Activated B cell treated with CpG ODN at 0.5 μM for 24 hours (primary cell): ENCODE measurements at places on chromosomes 4 and X. TPM values are rescaled to one million over a fixed set of nuclear protein-coding genes. Genes with fewer than 3 reads are reported as not detected.

- no peak for DNase-seq
Observed at GRCh38 chr4:40199999-40200874, 3.4 kb downstream of the RHOH start.

DNA sequence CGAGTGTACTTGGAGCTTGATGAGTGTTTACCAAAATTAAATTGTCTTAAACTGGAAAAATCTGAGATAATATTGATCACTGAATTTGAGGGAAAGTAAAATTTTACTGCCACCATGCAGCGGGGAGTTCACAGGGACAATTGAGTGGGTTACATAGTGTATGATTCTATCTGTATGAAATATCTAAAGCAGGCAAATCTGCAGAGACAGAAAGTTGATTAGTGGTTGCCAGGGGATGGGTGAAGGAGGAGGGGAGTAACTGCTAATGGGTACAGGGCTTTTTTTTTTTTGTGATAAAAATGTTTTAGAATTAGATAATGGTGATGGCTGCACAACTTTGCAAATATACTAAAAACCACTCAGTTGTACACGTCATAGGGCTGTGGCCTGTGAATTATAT lies 35.4 kb upstream of the PDLIM3 start:
- DNase-seq = no peak

GRCh38 chr4:3160438-3160837 lies 86.0 kb downstream of the HTT start:
- DNase-seq = no peak

GRCh38 chrX:30570505-30570904 lies 7.1 kb downstream of the TASL start:
- no peak for DNase-seq

DNA sequence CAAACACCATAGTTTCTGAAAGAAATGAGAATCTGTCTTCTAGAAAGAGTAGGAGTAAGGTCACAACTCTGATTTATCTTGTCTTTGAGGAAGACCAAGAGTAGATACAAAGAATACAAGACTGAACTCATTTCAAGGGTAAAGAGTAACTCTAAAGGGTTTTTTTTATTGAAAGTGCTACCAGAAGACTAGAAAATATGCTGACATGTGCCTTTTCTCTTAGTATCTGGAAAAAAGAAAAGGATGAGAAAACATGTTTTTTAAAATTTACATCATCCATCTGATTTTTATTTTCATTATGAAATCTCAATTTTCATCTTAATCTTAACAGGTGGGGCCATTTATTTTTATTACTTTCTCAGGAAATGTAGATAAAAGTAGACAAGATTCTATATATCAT lies 43.0 kb downstream of the UNC5C start:
- DNase-seq = no peak

- no peak for DNase-seq
Observed at GRCh38 chr4:95516528-95517017, 32.2 kb downstream of the UNC5C start.

GRCh38 chr4:77043507-77044136 lies 32.2 kb downstream of the CCNI start:
- DNase-seq = no peak

DNA sequence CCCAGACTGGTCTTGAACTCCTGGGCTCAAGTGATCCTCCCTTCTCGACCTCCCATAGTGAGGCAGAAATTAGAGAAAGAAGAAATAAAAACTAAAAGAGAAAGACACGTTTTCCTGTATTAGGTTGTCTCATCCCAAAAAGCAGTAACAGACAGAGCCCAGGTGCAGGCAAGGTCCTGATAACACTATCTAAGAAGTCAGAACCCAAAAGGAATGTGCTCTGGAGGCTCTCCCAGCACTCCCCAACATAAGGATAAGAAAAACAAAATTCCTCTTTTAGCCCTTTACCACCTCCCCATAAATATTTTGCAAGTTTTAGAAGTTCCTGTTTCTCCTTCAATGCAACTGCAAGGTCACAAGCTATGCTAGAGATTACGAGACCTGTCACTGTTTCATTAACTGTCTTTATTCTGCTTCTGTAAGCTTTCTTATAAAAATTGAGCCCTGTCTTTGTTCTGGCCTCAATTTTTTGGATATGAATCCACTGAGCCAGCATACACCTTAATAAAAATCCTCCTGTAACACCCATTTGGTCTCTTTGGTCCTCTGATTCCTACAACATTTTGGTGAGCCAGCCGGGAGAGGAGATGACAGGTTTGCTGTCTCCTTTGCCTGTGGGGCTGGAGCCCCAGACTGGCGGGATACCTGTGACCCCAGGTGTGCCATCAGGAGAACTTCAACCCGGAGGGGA lies 25.9 kb downstream of the LIAS start:
- no peak for DNase-seq

- DNase-seq = no peak
Observed at GRCh38 chr4:140151699-140152012, 2.3 kb downstream of the MAML3 start.

- no peak for DNase-seq
Observed at GRCh38 chr4:133000012-133000411, 149.1 kb upstream of the PCDH10 start.

The PRKX gene
- total RNA-seq = 23.9 and 24.3 TPM in 2 replicates

The PDS5A gene
- total RNA-seq = 91.9 and 103 TPM in 2 replicates

The VCX3A gene
- not detected in 2 replicates for total RNA-seq

The MAGEA2 gene
- total RNA-seq = not detected in 2 replicates
